ENCODE measurements at places on chromosomes 1 and 21.

- peak; percentile 2 for DNase-seq
Measured at GRCh38 chr1:1099506-1100183, 16.2 kb downstream of the C1orf159 start.

DNA sequence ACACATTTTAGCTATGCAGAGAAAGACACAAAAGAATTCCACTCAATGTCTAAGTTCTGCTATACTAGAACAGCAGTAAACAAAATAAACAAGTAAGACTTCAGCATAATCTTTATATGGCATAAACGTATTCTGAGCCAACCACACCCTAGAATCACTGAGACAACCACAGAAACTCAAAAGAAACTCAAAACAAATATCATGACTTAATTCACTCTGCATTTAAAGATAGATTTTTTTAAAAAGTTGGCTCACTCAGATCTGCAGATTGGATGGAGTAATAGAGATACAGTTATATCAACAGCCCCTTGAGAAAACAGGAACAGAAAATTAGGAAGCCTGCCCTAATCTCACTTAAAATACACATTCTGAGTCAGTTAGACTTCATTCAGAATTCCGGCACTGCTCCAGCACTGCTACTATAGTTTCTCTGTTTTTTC, 95.0 kb downstream of the COL24A1 start:
- no peak for DNase-seq

DNA sequence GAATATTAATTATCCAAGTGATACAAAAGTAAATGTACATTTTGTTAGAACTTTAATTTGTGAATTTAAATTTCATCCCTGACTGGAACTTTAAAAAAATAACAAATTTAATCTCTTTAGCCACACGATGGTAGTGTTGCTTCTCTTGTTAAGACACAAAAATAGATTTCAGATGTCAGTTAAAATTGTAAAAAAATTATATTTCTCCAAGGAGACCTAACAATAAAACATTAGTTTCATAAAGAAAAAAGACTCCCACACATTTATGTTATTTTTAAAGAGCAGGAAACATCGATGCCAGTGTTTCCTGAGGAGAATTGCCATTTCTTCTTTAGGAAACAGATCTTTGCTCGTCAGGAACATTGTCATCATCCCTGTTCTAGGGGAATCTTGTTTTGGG, 74.0 kb upstream of the DEPDC1 start:
- DNase-seq, result no peak

GRCh38 chr1:60153961-60154360, 80.4 kb upstream of the C1orf87 start:
- DNase-seq, result no peak

DNA sequence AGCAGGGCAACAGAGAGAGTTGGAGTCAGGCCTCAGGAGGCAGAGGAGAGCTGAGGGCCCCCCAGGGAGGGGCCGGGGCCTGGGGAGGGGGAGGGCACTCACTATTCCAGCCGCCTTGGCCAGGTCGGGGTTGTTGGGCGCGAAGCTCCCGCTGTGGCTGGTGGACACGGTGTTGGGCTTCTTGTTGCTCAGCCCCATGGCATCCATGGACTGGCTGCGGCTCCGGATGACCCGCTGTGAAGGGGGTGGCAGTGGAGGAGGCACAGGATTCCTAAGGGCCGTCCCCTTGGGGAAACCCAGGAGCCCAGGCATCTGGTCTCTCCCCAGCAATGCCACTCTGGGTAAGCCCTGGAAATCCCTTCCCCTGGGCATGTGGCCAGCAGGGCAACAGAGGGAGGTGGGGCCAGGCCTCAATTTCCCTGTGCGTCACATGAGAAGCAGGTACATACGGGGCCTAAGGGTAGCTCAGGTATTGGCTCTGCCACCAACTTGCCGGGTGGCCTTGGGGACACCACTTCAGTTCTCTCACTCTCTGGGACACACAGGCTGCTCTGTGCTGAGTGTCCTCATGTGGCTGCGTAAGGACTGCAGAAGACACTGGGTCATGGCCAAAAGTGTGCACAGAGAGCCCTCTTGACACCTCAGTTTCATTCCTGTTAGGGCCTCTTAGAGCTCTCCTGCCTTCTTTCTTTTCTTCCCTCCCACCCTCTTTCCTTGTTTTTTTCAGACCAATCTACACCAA, 63.0 kb downstream of the RAP1GAP start:
- DNase-seq, result no peak

- no peak for DNase-seq
Measured at GRCh38 chr1:83931658-83932253, 67.2 kb downstream of the TTLL7 start.

- DNase-seq, result no peak
Measured at GRCh38 chr1:59214248-59215208, 82.4 kb upstream of the FGGY start.

DNA sequence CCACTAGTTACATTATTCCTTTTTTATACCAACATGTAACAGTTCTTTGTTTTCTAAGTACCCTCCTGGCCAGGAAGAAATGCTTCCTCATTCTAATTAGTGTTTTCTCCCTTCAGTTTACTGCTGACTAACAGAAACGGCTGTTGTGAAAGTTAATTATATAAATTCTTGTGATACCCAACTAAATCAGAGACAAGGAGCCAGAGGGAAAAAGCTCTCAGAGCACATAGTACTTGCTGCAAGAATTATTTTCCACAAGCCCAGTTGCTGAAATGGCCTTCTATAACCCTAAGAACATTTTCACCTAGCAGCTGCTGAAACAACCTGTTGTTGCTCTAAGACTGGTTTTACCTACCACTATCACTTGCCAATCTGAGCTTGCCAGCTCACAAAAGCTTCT, 82.4 kb downstream of the FAF1 start:
- DNase-seq, result no peak

DNA sequence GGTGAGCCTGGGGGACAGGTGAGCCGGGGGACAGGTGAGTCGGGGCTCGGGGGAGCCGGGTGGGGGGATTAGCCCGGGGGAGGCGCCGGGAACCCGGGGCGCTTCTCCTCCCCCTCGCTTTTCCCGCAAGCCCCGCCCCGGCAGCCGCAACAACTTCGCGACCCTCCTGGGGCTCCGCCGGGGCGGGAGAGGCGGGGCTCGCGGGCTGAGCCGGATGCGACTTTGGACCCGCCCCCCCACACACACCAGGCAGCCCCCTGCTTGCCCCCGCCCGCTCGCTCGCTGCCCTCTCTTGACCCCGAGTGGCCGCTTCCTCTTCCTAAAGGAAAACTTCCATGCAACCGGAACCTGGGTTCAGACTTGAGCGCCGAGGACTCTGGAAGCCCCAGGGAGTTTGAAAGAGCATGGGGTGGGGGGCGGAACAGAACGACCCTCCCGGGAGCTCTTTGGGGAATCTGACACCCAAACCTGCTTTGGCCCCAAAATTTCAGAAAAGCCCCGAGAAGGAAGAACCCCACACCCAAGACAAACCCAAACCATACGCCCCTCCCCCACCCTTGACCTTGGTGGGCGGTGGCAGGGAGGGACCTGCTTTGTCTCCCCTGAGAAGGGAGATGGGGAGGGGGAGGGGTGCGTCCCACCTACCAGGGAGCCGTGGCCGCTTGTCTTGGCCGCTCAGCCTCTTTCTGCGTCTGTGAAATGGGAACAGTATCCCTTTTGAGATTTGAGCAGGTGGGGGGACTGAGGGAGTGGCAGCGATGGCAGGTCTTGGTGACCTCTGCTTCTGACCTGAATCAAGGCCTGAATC, 550 bp downstream of the ARHGEF16 start:
- no peak for DNase-seq

DNA sequence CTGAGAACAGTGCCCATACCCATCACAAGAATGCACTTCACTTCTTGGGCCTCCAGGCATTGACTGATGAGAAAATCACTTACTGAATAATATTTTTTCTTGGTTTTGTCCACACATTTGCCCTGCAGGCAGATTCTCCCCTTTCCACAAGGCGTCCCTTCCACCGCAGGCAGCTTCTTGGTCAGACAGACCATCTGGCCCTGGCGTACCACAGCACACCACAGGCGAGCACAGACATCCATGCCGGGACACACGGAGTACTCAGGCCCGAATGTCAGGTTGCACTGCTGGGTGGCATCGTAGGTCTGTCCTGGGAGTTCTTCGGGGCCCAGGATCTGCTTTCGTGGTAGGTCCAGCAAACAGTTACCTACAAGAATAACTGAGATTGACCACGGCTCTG, 32.5 kb downstream of the ADAMTS5 start:
- peak; percentile 75 for DNase-seq

DNA sequence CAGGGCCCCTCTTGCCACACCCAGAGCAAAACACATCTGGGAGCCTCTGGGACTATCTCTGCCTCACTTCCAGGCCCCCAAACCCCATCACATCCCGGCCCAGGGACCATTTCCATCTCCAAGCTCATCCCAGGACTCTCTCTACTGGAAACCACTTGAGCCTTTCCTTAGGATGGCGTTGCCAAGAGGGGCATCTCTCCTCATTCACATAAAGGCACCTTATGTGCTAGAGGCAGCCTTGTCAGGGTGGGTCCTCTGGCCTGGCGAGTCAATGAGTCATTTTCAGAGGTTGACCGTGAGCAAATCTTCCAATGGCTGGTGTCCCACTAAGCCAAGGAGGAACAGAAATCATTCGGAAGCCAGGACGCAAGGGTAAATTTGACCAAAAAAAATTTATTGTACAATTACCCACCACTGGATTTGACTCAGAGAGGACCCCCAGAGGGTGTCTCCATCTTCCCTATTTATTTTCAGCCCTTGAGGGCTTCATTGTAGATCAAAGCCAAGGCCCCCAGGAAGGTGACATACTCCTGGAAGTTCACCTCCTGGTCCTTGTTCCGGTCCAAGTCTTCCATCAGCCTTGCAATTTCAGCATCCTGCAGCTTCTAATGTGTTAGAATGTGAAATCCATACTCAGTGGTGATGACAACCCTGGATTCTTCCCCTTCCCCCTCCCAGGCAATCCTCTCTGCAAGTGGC, 1.4 kb downstream of the S100A6 start:
- peak; percentile 48 for DNase-seq

GRCh38 chr1:233613252-233614172, at the start of gene KCNK1:
Gene KCNK1 (plus strand): TSS chr1:233614106. CDS start chr1:233614172, 66 bp downstream.
- DNase-seq, result peak; percentile 87

DNA sequence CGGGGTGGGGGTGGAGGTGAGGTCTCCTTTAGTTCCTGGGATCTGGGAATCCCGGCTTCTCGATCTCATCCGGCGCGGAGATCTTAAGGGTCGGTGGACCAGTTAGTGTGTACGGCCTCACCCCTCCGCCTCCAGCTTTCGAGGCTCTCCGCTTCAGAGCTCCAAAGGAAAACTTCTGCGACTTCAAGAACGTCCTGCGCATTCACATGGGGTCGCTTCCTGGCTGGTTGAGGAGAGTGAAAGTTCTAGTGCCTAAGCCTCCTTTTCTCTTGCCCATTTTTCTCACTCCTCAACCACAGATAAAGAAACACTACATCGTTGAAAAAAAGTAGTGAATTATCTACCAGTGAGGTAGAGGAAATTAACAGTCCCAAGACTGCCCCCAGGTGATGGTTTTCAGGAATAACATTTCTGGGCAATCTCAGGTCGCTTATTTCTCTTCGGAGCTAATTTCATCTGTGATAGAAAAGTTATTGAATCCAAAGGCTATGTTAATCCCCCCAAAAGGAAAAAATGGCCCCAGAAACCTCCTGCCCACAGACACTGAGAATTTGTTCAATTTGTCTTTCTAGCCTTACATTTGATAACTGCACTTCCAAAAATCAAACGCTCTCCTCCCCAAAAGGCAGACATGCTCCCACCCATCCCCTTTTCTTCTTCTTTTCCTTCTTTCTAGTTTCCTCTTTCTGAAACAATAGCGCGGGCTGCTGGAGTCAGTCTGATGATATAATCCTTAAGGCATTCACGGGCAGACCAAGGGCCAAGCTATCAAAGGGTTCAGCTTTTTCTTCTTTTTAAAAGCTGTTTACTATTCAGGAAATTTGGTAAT, 20.6 kb upstream of the TBX15 start:
- peak; percentile 26 for DNase-seq

DNA sequence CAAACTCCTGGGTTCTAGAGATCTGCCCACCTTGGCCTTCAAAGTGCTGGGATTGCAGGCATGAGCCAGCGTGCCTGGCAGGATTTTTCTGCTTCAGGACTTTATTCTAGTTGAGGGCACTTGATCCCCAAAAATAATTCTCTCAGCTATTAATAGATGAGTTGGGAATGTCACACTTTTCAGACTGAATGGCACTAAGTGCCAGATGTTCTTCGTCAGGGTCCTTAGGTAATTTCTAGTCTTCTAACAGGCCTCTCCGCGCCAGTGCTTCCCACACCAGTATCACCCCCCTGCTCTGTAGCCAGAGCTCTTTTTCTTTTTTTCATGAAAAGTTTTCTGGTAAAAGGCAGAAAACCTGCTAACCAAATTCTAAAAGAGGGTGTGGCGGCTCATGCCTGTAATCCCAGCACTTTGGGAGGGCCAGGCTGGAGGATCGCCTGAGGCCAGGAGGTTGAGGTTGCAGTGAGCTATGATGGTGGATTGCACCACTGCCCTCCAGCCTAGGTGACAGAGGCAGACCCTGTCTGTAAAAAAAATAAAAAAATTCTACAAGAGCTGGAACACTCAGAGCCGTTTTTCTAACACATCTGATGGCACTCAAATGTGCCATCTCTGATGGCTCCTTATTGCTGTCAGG, 6.1 kb upstream of the SARS1 start:
- DNase-seq, result no peak

GRCh38 chr1:43655953-43656352, 6.0 kb downstream of the KDM4A start:
- no peak for DNase-seq

DNA sequence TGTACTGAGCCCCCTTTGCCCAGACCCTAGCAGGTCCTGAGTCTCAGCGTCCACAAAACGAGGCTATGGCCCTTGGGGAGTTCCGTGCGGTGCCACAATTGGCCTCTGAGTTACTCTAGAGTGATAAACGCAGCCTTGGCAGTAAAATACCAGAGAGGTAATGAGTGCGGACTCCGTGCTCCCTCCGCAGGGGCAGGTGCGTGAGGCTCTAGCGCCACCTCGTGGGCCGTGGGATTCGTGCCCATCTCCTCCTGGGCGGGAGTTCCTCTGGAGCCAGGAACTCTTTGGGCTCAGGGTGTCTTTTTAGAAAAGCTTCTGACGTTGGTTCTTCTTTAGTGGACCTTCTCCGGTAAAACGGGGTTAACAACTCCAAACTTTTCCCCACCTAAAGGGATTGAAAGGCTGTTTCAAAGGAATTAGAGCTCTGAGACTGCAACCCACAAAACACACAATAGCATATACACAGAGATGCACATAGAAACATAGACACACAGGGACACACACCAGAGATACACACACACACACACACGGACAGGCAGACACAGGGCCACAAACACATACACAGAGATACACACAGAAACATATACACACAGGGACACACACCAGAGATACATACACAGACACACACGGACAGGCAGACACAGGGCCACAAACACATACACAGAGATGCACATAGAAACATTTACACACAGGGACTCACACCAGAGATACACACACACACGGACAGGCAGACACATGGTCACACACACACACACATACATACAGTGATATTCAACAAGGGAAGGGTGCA, 99.4 kb downstream of the KCNJ15 start:
- DNase-seq, result peak; percentile 95

DNA sequence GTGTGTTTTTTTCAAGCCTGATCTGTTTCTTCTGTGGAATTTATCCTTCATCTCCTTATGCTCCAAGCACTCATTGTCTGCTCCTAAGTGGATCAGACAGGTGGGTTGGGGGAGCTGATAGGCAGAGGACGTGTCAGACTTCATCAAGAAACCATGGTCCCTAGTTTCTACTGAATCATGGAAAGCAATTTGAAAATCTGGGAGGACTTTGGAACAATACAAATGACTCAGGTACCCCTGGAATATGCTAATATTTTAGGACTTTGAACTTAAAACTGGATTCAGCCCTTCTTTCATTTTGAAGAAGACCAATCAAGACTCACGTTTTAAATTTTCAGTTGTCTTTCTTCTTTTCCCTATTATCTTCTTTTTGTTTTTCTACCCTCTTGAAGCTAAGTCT, 7.7 kb downstream of the ABCG1 start:
- DNase-seq, result no peak

Measured in posterior vena cava (tissue), 2 donors.